ENCODE measurements at places on chromosomes 16 and 17.

- DNase-seq, result no peak
Observed at GRCh38 chr17:81118308-81119221, 46.7 kb upstream of the PVALEF start.

DNA sequence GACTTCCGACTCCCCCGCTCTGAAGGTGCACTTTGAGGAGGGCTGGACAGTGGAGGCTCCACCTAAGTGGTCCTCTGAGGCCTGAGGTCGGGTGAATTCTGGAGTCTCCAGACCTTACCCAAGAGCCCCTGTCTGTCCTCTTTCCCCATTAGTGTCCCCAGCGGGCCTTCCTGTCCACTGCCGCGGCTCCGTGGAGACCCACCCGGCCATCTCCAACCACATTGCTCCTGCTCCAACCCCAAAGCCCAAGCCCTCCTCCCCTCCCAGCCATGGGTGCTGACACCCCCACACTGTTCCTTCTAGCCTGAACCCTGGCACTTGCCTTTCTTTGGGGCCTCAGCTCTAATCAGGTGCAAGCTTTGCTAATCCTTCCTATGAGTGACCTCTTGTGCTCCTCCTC is 283.1 kb upstream of the TNRC6C start:
- no peak for DNase-seq

GRCh38 chr17:39099663-39100286 is 51.7 kb downstream of the PLXDC1 start:
- no peak for DNase-seq

- no peak for DNase-seq
Observed at GRCh38 chr16:47110939-47111338, 32.8 kb downstream of the NETO2 start.

DNA sequence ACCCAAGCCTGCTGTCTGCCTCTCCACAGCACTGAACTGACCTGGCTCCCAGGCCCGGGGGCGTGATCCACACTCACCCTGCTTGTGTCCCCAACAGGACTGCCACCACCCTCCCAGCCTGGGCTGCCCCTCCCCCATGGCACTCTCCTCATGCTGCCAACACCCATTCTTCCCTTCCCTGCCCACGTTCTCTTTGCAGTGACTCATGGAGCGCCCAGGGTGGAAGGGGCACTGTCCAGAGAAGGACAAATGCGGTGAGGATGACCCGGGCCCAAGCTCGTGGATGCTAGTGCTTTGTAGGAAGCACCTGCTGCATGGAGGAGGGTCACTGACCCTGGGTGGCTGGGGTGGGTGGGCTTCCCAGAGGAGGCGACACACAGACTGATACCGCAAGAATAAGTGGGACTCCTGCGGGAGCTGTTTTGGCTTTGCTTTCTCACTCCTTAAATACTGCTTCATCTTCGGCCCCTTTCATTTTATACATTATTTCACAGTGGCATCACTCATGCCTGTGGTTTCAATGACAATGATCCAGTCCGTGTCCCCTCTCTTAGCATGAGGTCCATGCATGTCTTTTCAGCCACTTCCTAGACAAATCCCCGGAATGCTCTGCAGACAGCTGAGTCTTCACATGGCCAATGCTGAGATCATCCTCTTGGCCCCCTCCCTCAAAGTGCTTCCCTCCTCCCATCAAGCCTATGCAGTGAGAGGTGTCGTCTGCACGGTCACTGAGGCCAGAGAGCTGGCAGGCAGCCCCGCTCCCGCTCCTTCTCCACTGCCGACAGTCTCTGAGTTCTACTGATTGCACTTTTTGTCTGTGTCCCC is 17.6 kb downstream of the CDK5R1 start:
- DNase-seq, result peak; percentile 92

DNA sequence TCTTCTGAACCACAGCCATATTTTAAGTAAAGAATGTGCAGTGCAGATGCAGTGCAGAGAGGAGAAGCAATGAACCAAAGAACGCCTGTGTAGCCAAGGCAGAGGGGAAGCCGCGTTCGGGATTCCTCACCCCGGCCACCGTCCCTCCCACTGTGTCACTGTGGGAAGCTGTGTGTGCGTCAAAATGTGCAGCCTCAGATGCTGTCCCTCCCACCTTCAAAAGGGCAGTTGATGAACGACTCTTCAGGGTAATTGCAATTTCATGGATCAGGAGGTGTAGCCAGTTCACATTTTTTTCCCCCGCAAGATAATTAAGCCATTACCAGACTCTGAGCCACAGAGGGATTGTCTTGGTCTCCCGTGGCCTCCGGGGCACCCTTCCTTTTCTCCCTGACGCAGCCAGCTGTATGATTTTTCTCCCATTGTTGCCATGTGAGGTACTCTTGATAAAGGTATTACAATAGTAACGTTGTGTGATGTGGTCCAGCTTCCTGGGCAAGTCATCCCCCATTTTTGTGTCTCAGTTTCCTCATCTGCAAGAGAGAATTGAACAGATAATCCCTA is 190.0 kb downstream of the FOXL1 start:
- DNase-seq, result no peak

DNA sequence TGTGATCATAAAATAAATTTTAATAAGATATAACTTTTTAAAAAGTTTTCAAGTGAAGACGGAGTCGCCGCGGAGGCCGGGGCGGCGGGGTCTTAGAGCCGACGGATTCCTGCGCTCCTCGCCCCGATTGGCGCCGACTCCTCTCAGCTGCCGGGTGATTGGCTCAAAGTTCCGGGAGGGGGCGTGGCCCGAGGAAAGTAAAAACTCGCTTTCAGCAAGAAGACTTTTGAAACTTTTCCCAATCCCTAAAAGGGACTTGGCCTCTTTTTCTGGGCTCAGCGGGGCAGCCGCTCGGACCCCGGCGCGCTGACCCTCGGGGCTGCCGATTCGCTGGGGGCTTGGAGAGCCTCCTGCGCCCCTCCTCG is at the start of gene FOXC2:
FOXC2 (plus strand) TSS at position 229 of the 365 bp plus-strand sequence. CDS start 507 bp downstream, outside the sequence.
- peak; percentile 95 for DNase-seq

GRCh38 chr16:54940279-54940604 is 9.6 kb downstream of the IRX5 start:
- DNase-seq, result no peak

DNA sequence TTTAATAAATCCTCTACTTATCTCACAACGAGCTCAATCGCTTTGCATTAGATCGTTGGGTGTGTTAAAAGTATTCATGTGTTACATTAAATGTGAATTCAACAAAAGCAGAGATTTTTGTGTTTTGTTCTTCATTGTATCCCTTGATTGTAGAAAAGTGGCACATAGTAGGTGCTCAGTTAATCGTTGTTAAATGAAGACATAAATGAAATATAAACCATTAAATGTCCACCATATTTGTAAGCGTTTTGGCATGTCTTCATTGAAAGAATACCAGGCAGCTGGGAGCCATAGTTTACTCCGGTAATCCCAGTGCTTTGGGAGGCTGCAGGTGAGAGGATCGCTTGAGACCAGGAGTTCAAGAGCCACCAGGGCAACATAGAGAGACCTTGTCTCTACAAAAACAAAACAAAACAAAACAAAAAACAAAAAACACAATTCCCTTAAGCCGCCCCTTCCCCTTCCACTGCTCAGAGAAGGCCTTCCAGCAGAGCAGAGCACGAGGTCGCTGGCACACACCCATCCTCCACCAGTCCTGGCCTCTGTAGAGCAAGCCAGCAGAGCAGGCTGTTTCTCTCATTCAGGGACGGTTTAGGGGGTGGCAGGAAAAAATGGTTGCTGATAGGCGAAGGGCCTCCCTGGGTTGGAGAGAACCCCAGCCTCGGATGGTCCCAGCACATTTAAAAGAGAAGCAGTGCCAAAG is 673 bp upstream of the CHD9 start:
- no peak for DNase-seq

- DNase-seq, result no peak
Observed at GRCh38 chr16:88966986-88967829, 9.8 kb downstream of the CBFA2T3 start.

DNA sequence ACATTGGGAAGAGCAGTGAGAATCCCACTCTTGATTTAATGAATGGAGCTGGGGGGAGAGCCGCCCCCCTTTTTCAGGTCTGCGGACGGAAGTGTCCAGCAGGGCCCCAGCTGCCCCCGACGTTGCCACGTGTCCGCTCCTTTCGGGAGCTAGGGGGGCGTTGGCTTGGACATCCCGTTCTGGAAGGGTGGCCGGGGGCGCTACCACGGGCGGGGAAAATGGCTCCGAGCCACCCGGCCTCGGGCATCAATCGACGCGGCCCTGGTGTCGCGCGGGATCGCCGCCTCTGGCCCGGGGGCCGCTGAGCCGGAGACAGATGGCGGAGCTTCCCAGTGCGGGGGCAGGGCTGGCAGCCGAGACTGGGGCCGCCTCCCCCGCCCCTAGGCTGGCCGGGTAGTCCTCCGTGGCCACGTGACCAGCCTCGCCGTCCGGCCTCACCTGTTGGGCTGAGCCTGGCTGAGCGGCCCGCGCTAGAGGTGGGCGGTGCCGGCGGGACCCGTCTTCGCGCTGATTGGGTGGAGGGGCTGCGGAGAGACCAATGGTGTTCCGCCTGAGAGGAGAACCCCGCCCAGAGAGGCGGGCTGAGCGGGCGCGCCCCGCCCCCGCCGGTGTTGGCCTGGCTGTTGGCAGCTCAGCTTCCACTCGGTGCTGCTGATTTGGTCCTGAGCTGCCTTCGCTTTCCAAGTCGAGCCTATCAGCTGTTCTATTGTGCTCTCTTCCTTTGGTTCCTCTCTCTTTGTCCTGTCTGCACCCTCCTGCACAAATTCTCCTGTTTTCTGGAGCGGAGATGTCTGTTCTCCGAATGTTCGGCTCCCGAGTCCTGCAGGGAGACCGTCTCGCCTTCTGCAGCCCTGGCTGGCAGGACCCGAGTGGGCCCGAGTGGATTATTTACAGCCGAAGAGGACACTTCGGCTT is 8.3 kb downstream of the HS3ST3B1 start:
- DNase-seq, result peak; percentile 93

DNA sequence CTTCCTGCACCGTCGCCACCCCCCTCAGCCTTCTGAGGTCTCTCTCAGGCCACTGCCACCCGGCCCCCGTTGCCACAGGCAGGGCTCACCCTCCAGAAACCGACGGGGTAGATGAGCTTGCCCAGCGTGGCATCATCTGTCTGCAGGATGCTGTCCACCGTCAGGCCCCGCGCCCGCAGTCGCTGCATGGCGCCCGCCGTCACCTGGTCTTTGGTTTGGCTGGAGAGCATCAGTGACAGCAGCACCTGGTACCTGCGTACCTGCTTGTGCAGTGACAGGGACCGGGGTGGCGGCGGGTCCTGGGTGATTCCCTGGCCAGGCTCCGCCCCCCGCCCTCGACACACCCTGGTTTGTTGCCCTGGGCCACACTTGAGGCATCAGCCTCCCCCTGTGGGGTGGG is 3.1 kb downstream of the NTHL1 start:
- no peak for DNase-seq

- no peak for DNase-seq
Observed at GRCh38 chr16:53152329-53152728, 97.5 kb downstream of the CHD9 start.

- peak; percentile 47 for DNase-seq
Observed at GRCh38 chr17:66098040-66098439, 93.9 kb downstream of the CEP112 start.

- peak; percentile 100 for DNase-seq
Observed at GRCh38 chr17:50209472-50210239, 8.2 kb upstream of the COL1A1 start.

- no peak for DNase-seq
Observed at GRCh38 chr17:7831233-7831632, 2.8 kb upstream of the KDM6B start.

DNA sequence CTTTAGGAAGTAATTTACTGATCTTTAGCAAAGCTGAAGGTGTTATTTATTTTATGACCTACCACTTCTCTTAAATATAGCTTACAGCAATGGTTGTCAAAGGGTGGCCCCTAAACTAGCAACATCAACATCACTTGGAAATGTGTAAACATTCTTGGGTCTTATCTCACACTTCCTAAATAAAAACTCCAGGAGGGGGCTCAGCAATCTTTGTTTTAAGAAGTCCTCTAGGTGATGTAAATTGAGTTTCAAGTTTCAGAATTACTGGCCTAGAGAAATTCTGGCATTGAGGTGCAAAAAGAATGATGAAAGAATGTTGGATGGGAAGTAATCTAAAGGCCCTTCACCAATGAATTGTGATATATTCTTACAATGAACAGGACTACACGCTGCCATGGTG is 142.3 kb downstream of the HS3ST4 start:
- DNase-seq, result no peak

- no peak for DNase-seq
Observed at GRCh38 chr17:11618861-11619566, 20.7 kb downstream of the DNAH9 start.

DNA sequence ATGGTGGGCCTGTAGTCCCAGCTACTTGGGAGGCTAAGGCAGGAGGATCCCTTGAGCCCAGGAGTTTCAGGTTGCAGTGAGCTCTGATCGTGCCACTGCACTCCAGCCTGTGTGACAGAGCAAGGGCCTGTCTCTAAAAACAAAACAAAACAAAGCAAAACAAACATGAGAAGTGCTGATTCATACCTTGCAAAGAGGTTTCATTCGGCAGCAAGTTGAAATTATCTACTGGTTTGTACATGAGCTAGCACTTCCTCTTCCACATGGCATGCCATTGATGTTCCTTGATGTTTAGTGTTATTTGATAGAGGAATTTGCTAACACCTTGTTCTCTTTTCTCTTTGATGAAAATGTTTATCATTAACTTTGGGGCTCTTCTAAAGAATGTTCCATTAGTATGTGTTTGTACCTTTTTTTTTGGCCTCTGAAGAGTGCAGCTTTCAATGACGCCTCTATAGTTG is 50.6 kb downstream of the SPECC1 start:
- peak; percentile 8 for DNase-seq

- no peak for DNase-seq
Observed at GRCh38 chr17:1216217-1217088, 36.7 kb upstream of the ABR start.

- no peak for DNase-seq
Observed at GRCh38 chr17:47834756-47835155, 3.3 kb downstream of the LRRC46 start.

- DNase-seq, result peak; percentile 92
Observed at GRCh38 chr17:43367737-43368242, 31.0 kb upstream of the ARL4D start.

DNA sequence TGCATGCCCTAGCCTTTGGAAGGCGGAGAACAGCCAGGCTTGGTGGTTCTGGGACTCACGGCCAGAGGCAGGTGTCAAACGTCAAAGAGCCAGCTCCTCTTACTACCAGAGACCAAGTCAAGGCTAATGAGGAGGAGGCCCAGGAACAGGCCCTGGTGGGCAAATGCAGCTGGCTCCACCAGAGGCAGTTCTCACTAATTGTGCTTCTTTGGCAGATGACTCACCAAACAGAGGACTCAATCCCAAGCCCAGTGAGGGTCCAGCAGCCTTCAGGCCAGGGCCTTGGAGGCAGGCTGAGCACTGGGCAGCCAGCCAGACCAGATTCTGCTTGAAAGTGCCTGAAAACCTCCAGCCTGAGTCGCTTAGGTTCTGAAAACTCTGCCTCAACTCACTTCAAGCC is 336.5 kb upstream of the CDH5 start:
- DNase-seq, result peak; percentile 84

GRCh38 chr17:80738987-80739730 is 194.5 kb downstream of the RPTOR start:
- DNase-seq, result no peak

GRCh38 chr16:9567666-9568065 is 476.2 kb downstream of the HAPSTR1 start:
- no peak for DNase-seq
